NCI-H1930 (cell line): ENCODE measurements at places on chromosomes 5 and 9.

- DNase-seq: no peak
These were observed at the start of gene CARD9 for GRCh38 chr9:136373300-136374182. Gene CARD9 (minus strand): TSS chr9:136373669. CDS start chr9:136372078, 1,591 bp downstream.

GRCh38 chr5:55418994-55419968 lies 111.5 kb downstream of the MTREX start:
- no peak for DNase-seq

- DNase-seq: no peak
These were observed 58.6 kb downstream of the THBS4 start for GRCh38 chr5:80093796-80094195.

DNA sequence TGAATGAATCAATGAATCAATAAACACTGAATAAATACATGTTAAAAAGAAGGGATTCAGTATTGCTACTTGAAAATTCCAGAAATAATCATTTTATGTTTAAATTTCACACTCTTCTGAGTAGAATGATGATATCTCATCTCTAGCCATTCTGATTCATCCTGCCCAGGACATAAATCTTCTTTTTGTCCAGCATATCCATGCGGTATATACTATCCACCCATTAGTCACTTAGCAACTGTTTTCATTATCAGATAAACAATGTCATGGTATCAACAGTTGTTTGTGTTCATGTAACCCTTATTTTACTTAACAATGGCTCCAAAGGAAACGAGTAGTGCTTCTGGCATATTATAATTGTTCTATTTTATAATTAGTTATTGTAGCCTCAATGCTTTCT lies 432.4 kb upstream of the SMC2 start:
- no peak for DNase-seq

- DNase-seq: no peak
These were observed 979 bp downstream of the PCDHGA12 start for GRCh38 chr5:141431286-141431685.

DNA sequence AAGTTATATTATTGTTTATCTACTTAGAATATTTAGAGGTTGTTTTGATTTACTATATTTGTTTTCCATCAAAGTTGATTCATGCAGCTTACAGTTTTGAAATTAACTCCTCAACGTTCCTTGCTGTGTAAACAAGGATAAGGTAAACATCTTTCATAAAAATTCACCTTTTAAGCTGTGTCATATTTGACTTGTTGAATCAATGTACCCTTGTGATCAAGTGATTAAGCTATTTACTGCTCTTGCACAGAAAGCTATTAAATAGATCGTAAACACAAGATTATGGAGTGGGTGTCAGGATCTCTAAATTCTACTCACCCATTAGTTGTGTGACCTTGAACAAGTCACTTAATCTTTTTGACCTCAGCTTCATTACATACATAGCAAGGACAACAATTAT lies 2054.0 kb upstream of the NUDT12 start:
- DNase-seq: no peak

DNA sequence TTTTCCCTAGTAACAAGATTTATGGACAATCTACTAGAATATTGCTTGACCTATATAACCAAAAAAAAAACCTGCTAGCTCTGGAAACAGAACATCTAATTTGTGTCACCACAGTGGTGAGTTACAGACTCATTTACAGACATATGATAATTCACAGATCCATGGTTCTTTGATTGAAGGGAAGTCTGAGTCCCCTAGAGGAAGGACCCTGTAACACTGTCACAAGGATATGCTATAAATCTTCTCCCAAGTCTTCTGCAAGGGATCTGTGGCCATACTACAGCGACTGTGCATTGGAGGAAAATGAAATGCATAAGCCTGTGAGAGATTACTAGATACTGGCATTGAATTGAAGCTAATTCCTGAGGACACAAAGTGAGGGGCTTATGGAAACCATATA lies 630.6 kb upstream of the SGCD start:
- DNase-seq: no peak

DNA sequence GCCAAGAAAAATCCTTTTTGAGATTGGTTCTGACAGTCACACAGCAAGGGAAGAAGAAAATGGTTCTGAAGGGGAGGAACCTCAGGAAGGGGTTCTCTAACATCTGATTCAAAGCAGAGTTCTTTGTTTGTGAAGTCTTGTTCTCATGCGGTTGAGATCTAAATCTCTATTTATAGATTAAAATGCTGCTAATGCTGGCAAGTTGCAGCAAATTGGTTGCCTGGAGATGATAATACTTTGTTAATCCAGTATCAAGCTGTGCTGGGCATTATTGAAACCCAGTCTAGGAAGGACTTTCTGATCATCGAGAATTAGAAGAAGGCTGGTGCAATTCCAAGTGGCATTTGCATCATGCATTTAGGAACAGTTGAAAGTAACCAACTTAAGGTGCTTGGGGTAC lies 34.0 kb upstream of the SLC28A3 start:
- DNase-seq: no peak

- no peak for DNase-seq
These were observed 26.7 kb downstream of the SH3TC2 start for GRCh38 chr5:149036168-149036567.

GRCh38 chr5:176609724-176610434 lies at the start of gene GPRIN1:
Gene GPRIN1 (minus strand): TSS chr5:176610156. CDS start chr5:176599834, 10,322 bp downstream.
- DNase-seq: peak; percentile 80

DNA sequence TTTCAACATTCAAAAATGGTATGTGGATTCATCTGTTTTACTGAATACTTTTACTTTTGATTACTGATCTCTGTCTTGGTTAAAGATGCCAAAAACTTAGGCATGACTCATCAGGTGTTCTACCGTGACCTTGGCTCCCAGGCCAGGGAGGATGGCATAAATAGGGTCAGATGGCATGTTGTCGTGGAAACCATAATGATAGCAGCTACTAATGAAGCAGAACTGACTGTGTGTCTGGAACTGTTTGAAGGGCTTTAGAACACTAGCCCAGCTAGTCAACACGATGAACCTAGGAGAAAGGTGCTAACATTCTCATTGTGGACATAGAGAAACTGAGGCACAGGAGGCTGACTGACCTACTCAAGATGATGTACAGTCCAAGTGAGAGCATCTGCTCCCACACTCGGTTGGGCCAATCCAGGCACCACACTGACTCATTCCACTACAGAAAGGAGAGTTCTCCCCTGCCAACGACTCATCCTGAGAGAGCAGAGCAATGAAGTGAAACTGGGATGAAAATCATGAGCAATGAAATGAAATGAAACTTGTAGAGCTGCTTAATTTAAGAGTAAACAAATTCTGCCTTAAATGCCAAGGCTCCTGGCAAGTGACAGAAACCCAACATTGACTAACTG lies 116.0 kb downstream of the TENT4A start:
- no peak for DNase-seq

DNA sequence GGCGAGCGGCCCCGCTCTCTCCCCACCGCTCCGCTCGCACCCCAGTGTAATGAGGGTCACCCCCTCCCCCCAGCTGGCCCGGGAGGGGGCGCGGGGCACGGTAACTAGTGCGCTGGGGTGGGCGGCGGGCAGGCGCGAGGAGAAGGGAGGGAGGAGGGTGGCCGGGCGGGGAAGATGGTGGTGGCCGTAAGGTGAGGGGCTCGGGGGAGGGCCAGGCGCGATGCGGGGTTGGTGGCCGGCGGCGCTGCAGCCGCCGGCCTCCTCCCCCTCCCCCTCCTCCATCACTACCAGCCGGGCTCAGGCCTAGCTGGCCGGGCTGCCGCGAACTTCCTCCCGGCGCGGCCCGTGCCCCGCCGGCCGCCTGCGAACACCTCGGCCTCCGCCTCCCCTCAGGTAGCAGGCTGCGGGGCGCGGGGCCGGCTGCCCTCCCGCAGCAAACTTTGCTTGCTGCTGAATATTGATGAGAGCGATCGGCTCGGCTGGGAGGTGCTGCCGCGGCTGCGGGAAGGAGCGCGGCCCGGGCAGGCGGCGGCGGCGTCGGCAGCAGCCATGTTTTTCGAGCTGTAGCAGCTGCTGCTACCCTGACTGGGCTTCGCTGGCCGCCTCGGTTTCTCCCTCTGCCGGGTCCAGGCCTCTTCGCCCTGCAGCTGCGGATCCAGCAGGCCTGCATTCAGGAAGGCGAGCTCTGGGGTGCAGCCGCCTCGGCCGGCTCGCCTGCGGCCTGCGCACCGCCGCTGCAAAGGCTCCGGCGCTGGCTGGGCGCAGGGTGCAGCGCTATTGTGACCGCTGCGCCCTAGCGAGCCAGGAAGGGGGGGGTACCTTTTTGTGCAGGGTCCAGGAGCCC lies 502 bp downstream of the NSD1 start:
- DNase-seq: no peak

- DNase-seq: no peak
These were observed 708.6 kb upstream of the WWC1 start for GRCh38 chr5:167582886-167583285.

DNA sequence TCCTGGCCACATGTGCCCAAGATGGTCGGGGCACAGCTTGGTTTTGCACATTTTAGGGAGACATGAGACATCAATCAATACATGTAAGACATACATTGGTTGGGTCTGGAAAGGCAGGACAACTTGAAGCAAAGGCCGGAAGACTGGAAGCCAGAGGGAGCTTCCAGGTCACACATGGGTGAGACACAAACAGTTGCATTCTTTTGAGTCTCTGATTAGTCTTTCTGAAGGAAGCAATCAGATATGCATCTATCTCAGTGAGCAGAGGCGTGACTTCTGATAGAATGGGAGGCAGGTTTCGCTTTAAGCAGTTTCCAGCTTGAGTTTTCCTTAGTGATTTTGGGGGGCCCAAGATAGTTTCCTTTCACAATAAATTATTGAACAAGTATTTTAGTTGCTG lies 172.5 kb downstream of the RASEF start:
- no peak for DNase-seq
